ENCODE measurements at places on chromosomes 12 and 14. TPM values are rescaled to one million over a fixed set of nuclear protein-coding genes. Genes with fewer than 3 reads are reported as not detected.
A peak's percentile ranks its signal among the peaks of the same experiment; 100 is the strongest.

- H3K4me1 ChIP-seq, result peaks cover 22% of the 10 kb centered on the region
- H3K27ac ChIP-seq, result peak overlapping the region; percentile 82
- DNase-seq, result peak; percentile 41
- H3K27me3 ChIP-seq, result no peaks in the 10 kb centered on the region
- peaks cover 14% of the 10 kb centered on the region for H3K36me3 ChIP-seq
- H3K4me3 ChIP-seq, result peak overlapping the region; percentile 76
Observed at GRCh38 chr12:14216405-14217294, 148.8 kb upstream of the ATF7IP start.

SLCO1B1 gene
- not detected for total RNA-seq

PMEL gene
- 0.23 TPM for total RNA-seq

DNA sequence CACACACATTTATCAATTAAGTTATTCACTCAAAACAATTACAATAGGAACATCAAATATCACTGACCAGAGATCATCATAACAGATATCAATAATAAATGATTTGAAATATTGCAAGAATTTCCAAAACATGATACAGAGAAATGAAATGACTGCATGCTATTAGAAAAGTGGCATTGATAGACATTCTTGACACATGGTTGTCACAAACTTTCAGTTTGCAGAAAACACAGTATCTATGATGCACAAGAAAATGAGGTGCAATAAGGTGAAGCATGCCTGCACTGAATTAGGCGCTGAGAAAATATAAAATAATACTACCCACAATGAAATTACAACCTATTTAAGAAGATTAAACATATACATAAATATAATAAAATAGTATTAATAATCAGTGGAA lies 198.0 kb upstream of the SYT1 start:
- no peaks in the 10 kb centered on the region for H3K27me3 ChIP-seq
- no peak overlapping the region for H3K4me3 ChIP-seq
- no peak for DNase-seq
- no peaks in the 10 kb centered on the region for H3K4me1 ChIP-seq
- H3K36me3 ChIP-seq, result no peaks in the 10 kb centered on the region

- H3K4me3 ChIP-seq, result no peak overlapping the region
- H3K36me3 ChIP-seq, result no peaks in the 10 kb centered on the region
- DNase-seq, result no peak
- H3K27me3 ChIP-seq, result no peaks in the 10 kb centered on the region
Observed at GRCh38 chr12:70772836-70773235, 135.6 kb upstream of the PTPRB start.

DNA sequence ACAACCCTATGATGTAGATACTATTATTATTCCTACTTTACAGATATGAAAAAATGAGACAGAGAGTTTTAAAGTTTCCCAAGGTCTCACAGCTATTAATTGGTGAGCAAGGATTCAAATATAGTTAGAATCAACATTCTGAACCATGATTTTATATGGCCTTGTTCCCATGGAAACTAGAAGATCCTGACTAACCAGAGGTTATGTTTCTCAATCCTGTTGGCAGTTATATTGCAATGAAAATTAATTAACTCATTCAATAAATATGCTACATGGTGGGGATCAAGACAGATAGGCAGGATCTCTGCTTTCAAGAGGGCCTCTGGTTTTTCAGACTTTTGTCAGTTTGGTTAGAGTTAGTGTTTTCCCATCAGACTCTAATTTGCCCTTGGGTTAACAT lies 9.3 kb upstream of the FUT8 start:
- H3K27ac ChIP-seq, result no peak overlapping the region
- DNase-seq, result no peak
- no peak overlapping the region for H3K4me3 ChIP-seq

- H3K27ac ChIP-seq, result no peak overlapping the region
- H3K27me3 ChIP-seq, result peaks cover 50% of the 10 kb centered on the region
- H3K4me1 ChIP-seq, result peaks cover 1% of the 10 kb centered on the region
Observed at GRCh38 chr14:22803687-22803974, 11.6 kb downstream of the SLC7A7 start.

DNA sequence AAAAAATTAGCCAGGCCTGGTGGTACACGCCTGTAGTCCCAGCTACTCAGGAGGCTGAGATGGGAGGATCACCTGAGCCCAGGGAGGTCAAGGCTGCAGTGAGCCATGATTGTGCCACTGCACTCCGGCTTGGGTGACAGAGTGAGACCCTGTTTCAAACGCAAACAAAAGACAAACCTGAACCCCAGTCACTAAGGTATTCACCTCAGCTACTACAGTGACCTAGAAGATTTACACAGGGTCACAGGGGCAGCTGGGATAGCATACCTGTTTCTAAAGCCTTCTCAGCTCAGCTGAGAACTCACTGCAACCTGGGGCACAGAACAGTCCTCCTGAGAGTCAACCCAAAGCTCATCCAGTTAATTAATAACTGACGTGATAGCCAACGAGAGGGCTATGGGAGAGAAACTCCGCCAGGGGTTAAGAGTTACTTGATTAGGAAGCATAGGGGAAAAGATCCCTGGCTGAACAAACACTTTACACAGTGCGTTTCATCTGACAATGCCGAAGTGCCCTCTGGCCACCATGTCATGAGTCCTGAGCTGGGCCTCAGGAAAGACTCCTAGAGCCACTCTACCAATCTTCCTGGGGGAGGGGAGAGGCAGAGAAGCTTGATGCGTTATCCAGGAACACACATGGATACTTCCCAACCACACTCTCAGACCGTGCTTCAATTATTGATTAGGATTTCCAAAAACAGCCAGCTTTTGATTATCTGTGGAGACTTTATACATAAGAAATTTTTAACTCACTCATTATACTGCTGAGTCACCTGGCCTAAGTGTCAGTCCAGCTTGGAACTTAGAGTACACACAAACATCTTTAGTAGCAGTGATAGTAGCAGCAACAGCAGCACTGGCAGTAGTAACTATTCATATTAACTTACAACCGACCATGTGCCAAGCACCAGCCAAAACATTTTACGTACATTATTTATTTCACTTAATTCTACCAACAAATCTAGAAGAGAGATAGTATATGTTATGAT lies 48.2 kb downstream of the FOXN3 start:
- no peak overlapping the region for H3K27ac ChIP-seq
- H3K4me3 ChIP-seq, result no peak overlapping the region
- H3K4me1 ChIP-seq, result peaks cover 53% of the 10 kb centered on the region
- DNase-seq, result no peak

DNA sequence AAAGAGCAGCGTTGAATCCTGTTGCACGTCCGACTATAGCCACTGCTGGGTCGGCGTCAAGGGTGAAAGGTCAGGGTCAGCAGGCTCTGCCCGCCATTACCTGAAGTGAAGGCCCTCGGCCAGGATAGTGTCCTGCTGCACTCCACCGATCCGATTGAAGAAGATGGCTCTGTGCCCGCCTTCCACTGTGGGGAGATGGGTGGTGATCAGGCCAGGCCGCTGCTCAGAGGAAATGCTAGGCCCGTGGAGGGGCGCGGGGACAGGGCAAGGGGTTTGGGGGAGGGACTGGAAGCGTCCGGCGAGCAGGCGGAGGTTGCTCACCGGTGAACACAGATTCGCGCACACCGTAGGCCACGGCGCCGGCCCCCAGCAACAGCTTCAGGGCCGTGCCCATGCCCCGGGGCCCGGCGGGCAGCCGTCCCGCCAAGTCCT lies 352 bp downstream of the PHB2 start:
- H3K4me1 ChIP-seq, result peaks cover 66% of the 10 kb centered on the region
- peaks cover 56% of the 10 kb centered on the region for H3K36me3 ChIP-seq
- H3K4me3 ChIP-seq, result peak overlapping the region; percentile 100

DNA sequence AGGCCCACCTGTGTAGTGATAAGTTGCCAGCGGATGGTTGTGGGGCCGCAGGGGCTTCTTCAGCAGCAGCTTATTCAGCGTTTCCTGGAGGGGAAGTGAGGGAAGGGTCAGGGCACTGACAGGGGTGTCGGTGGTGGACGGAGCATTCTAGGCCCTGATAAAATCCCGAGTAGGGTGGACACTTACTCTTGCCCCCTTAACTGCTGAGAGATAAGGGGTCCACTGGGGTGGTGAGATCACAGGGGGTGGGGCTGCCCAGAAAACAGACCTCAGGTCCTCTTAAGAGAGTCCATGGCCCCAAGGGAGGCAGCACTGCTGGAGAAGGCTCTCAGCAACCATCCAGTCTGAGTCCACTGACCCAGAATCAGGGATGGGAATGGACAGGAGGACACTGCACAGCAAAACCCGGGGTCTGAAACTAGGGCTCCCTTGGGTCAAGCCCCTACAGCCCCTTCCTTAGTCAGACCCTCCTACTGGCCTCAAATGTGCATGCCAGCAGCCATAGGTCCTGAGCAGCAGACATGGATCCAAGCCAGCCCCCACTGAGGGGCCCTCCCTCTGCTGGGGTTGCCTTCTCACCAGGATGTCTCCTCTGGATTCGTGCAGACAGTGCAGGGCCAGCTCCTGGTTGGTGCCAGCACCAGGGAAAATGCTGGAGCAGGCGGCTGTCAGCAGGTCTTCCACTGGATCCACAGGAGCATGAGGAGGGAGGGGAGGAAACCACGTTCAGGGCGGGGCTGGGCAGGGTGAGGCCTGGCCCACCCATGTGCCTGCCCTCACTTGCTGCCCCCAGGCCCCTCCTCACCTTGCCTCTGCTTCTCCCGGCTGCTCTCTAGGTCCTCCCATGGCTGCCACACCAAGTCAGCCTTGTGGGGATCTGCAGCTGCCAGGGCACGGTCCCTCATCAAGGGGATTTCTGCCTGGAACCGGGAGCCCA lies 12.1 kb upstream of the PNMA1 start:
- no peak for DNase-seq
- H3K27me3 ChIP-seq, result no peaks in the 10 kb centered on the region
- H3K27ac ChIP-seq, result peak overlapping the region; percentile 70

PRR4 gene
- total RNA-seq, result 2.2 TPM

GRCh38 chr12:68673788-68674187 lies 13.0 kb upstream of the NUP107 start:
- H3K4me3 ChIP-seq, result peak overlapping the region; percentile 57
- H3K27me3 ChIP-seq, result no peaks in the 10 kb centered on the region
- DNase-seq, result peak; percentile 50
- H3K36me3 ChIP-seq, result peaks cover 12% of the 10 kb centered on the region

DNA sequence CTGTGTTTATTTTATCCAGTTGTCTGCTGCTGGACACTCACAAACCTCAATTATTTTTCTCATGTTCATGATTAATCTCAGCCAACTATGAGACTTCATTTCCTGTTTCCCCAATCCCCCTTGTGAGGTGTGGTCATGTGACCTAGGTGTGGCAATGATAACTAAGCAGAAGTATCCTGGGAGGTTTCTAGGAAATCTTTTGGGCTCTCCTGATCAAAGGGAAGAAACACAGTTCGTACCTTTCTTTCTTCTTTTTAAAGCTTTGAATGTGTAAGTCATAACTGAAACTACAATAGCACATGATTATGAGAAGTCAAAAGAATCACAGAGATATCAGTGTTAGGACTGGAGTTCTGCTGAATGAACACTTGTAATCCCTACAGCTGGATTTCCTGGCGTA lies 34.4 kb upstream of the MANSC4 start:
- H3K4me1 ChIP-seq, result peaks cover 7% of the 10 kb centered on the region
- no peak overlapping the region for H3K27ac ChIP-seq
- DNase-seq, result no peak
